ENCODE measurements at places on chromosomes 13 and 19. TPM values are rescaled to one million over a fixed set of nuclear protein-coding genes. Genes with fewer than 3 reads are reported as not detected.

Gene LYPD3
- 0.88 TPM for total RNA-seq

Gene SULT2B1
- total RNA-seq: not detected

Gene PRX
- total RNA-seq: 2.7 TPM

Gene DKKL1
- not detected for total RNA-seq

Gene BTBD2
- 57.5 TPM for total RNA-seq

Gene EMP3
- total RNA-seq: 185 TPM

Gene RASGRP4
- total RNA-seq: not detected

Gene ZNF235
- 5.6 TPM for total RNA-seq

Gene ZNF30
- 3.8 TPM for total RNA-seq

Gene LRRC4B
- total RNA-seq: not detected

Gene TUBB4A
- not detected for total RNA-seq

Gene NTF4
- total RNA-seq: not detected

Gene CLEC11A
- 23.5 TPM for total RNA-seq

Gene KCNN1
- under 0.01 TPM for total RNA-seq

Gene CYP4F2
- total RNA-seq: not detected

Gene SHC2
- 1.5 TPM for total RNA-seq

Gene CLDN10
- not detected for total RNA-seq
